AG10803 (cell line): ENCODE measurements at places on chromosomes 6 and 20.
A peak's percentile ranks its signal among the peaks of the same experiment; 100 is the strongest.

DNA sequence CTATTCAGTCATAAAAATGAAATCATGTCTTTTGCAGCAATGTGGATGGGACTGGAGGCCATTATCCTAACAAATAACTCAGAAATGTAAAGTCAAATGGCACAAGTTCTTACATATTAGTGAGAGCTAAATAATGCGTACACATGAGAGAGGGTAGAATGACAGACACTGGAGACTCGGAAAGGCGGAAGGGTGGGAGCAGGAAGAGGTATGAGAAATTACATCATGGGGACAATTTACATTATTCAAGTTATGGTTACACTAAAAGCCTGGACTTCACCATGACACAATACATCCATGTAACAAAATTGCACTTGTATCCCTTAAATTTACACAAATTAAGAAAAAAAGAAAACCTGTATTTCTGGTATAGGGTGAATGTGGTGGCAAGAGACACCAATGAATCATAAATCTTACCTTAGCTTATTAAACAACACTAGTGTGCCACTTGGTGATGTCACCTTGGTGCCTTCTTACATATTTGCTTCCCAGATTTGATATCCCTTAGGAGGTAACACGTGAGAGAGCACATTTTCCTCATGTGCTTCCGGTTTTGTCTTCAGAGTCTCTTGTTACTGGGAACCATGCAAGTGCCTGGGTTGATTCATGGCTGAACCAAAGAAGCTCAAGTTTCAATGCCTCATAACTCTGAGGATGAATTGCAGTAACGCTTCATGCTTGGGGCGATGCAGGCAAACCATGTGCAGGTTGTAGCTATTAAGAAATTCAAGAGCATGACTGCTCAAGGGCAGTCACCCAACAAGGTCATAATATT lies 84.6 kb downstream of the DCDC2 start:
- peak; percentile 0 for DNase-seq

DNA sequence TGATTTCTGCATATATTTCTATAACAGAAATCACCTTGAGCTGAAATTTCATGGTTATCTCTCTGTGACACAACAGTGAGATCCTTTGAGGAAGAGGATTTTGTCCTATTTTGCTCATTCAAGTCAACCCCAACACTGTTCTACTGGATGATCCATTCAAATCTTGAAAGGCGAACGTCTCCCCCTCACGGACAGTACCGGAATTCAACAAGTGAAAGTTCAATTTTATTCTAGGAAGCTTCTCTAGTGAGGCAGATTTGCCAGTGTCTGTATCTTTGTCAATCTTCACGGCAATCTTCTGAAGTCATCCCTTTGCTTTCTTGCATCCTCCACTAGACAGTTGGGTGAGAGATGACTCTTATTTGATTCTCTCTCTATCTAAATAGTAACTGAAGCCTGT lies 91.7 kb upstream of the PDE7B start:
- DNase-seq = no peak

GRCh38 chr6:84681693-84682326 lies 82.6 kb downstream of the TBX18 start:
- DNase-seq = no peak

DNA sequence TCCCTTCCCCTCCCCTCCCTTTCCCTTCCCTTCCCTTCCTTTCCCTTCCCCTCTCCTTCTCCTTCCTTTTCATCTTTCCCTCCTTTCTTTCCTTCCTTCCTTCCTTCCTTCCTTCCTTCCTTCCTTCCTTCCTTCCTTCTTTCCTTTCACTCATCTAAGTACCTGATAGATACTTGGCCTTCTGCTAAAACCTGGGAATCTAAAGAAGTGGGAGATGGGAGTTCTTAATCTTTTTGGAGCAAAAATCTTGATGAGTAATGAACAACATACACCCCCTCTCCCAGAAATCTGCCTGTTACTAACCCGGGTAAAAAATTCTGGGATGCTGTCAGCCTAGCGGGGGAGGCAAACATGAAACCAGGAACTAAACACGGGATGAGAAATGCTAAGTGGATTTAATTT lies 100.7 kb downstream of the VEGFA start:
- no peak for DNase-seq

- no peak for DNase-seq
Measured at GRCh38 chr20:10949930-10950783, 276.4 kb upstream of the JAG1 start.

- DNase-seq = peak; percentile 36
Measured at GRCh38 chr6:159983641-159984080, 14.8 kb downstream of the IGF2R start.

- no peak for DNase-seq
Measured at GRCh38 chr6:139337001-139337400, 37.4 kb downstream of the CITED2 start.

GRCh38 chr6:44049989-44050871 lies 77.0 kb downstream of the MRPL14 start:
- DNase-seq = peak; percentile 77

DNA sequence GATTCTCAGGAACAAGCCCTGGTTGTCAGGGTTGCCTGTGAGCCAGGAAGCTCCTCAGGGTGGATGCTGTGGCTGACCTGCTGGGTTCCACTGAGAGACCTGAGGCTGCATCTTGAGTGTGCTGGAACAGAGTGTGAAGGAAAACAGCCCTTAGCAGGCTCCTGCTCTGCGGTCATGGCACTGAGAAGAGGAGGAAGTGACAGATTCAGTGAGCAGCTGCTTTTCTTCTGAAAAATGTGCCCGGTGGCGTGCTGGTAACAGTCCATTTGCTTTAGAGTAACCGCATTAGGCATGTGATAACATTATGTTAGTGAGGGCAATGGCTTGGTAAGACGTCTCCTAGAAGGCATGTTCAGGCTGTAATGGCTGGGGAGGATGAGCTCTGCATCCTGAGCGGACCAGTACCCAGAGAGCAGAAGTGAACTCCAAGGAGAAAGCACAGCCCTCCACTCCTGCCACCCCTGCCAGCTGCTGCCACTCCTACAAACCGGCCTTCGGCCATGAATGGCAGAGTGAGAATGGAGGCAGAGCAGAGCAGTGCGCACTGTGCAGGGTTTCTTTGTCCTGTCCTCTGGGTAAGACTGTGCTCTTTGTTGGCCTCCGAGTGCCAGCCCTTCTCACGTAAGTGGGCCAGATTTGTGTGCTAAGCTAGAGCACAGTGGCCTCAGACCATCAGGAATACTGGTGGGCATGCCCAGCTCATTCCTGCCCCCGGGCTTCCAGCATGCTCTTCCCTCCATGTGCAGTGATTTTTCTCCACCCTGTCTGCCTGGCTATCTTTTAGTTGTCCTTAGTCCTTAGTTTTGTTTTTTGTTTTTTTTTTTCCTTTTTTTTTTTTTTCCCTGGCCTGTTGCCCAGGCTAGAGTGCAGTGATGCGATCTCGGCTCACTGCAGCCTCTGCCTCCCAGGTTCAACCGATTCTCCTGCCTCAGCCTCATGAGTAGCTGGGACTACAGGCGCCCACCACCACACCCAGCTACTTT lies 98.1 kb upstream of the VSTM2L start:
- no peak for DNase-seq

DNA sequence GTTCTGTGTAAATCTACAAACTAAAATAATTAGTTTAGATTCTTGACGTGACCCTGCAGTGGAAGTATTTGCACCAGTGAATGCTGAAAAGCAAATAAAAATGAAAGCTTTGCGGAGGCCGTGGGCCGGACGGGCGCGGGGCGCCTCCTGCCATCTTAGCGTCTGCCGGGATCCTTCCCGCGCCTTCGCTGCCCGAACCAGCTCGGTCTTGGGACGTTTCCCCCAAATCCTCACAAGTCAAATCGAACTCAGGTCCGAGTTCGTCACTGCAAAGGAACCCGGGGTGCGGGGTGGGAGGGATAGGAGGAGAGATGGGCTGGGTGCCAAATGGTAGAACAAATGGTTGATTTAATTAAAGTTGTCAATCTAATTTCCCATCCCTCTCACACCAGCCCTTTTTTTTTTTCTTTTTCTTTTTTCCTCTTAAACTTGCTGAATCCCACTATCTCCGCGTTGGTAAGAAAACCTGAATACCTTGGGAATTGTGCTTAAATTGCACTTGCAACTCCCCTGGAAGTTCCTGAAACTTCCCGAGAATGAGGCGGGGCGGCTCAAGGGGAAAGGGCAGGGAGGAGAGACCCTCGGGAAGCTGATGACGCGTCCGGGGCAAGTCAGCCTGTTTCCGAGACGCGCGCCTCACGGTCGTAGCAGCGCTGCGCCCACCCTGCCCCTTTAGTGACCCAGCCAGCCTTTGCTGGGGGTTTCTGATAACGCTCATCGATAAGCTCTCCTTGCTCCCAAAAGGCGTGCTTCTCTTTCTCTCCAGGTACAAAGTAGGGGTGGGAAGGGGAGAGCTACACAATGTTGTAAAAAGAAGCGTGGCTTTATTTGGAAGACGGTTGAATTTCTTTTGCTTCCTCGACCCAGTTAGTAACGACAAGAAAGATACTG lies 1.8 kb downstream of the GJA1 start:
- DNase-seq = peak; percentile 50

- DNase-seq = no peak
Measured at GRCh38 chr6:29759457-29759856, 36.2 kb downstream of the HLA-F start.

- no peak for DNase-seq
Measured at GRCh38 chr20:1945660-1946059, 48.2 kb downstream of the PDYN start.

DNA sequence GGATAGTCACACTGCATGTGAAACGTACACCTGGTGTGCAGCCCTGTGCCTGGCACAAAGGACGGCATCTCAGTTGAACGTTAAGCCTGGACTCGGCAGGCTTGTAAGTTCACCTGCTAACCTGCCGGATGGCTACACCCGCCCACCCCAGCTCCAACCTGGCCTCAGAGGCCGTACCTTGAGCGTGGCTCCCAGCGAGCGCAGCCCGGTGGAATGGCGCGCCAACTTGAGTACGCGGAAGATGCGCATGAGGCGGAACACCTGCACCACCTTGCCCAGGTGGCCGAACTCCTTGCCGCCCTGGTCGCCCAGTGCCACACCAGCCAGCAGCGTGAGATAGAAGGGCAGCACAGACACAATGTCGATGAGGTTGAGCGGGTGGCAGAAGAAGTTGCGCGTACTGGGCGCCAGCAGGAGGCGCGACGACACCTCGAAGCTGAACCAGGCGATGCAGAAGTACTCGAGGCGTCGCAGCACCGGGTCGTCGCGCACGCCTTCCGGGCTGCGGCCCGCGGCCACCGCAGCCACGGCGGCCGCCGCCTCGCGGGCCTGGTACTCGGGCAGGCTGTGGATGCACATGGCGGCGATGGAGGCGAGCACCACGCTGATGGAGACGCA lies 3.3 kb downstream of the KCNS1 start:
- DNase-seq = peak; percentile 19

DNA sequence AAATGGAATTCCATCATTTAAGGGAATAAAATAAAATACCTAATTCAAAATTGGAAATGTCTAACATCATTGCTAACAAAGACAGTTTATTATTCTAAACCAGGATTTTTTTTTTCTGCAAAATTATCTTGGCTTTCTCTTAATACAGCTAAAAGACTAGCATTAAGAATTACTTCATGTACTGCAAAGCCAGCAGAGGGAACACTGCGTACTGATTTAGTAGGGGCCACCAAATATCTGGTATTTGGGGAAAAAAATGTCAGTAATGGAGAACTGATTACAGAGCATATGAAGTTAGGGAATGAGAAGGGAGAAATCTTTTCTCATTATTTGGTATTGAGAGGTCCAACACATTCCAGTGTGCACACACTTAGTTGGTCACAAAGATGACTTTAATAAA lies 3.2 kb upstream of the SOX4 start:
- no peak for DNase-seq

GRCh38 chr6:132998418-132998817 lies 184.0 kb downstream of the RPS12 start:
- DNase-seq = no peak

GRCh38 chr6:112145080-112145573 lies 57.7 kb downstream of the FAM229B start:
- no peak for DNase-seq

GRCh38 chr6:79111549-79111948 lies 33.5 kb upstream of the PHIP start:
- DNase-seq = no peak

DNA sequence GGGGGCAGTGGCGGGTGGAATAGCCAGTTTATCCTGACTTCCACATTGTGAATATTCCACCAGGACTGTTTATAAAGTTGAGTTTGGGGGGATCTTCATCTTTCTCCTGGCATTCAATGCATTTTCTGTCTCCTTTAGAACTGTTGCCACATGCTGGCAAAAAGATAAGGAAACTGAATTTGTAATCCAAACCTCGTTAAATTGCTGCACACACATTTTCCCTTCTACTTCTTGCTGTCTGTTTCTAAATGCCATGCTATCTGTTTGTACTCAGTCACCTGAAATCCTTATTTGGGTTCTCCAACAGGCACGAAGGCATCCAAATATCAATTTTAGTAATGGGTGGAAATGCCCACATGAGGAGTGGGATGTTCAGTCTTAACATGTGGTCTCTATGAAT lies 180.2 kb upstream of the CCN2 start:
- no peak for DNase-seq

- DNase-seq = no peak
Measured at GRCh38 chr20:39875492-39876110, 813.4 kb downstream of the MAFB start.

GRCh38 chr6:158356586-158357546 lies 44.6 kb downstream of the TULP4 start:
- DNase-seq = no peak
